ENCODE measurements at places on chromosomes 7 and 10. TPM values are rescaled to one million over a fixed set of nuclear protein-coding genes. Genes with fewer than 3 reads are reported as not detected.

The GDF2 gene
- total RNA-seq, result not detected

The MKX gene
- 2.2 TPM for total RNA-seq

The SPDYE9 gene
- total RNA-seq, result not detected

The COPG2 gene
- total RNA-seq, result 18.3 TPM

The SYT15 gene
- 2.8 TPM for total RNA-seq

The VAX1 gene
- not detected for total RNA-seq

The ETV1 gene
- 3.6 TPM for total RNA-seq

The RNLS gene
- total RNA-seq, result 20.5 TPM
